ENCODE measurements at places on chromosomes 3 and 15.

DNA sequence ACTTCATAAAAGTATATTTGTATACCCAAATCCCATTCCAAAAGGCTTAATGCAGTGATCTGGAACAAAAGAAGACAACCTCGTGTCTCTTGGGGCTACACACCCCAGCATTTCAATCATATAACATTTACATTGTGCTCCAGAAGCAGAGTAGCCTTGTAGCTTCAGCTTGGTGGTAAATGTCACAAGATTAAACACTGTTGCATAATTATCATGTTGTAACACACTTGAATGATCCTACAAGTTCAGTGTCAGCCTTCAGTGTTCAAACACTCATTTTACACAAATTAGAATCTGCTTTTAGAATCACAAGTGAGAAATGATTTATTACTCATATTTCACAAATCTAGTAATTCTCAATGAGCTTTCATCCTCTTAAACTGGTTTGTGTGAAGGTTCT is 122.6 kb downstream of the CNTN3 start:
- DNase-seq = no peak

DNA sequence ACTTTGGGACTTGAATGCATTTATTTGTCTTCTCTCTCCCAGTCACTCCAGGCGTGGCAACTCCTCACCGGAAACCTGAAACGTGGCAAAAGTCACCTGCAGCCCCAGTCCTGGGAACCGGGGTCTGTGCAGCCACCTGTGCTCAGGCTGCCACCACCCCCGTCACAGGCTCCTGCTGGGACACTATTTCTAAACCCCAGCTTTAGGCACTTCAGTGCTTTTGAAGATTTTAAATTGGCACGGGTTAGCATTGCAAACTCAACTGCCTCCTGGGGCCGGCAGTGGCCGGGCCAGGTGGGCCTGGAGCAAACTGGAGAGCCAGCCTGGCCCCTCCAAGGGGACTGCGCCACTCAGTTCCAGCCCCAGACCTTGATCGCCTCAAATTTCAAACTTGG is 146.7 kb upstream of the IQSEC1 start:
- DNase-seq = no peak

DNA sequence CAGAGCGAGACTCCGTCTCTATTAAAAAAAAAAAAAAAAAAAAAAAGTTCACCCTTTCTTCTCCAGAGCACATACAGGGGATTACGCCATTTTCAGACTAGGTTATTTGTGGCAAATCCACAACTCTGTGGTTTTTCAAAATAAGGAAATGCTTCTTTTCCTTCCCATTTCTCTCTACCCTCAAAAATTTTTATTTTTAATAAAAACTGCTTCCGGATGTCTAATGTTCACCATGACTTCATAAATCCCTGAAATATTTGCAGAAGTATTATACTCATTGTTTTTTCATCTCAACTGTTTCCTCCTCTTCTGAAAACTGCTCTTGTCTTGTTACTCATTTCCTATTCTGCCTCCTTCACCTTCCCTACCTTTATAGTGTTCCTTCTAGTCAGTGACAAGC is 45.0 kb upstream of the SLC12A8 start:
- no peak for DNase-seq

GRCh38 chr3:168342946-168343850 is 247.5 kb upstream of the GOLIM4 start:
- no peak for DNase-seq

DNA sequence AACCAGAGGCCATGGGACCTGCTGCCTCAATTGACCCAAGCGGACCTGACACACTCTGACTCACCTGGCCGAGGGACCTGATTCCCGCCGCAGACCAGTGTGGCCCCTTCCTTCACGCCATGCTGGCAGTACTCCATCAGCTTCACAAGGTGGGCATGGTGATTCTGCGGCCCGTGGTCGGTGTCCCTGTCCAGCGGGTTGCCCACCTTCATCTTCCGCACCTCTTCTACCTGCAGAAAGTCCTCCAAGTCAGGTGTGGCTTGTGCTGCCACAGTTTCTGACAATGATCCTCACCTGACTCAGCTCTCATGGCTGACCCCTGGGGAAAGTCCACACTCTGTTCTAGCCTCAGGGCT is 25.9 kb upstream of the SLC41A3 start:
- DNase-seq = no peak

- no peak for DNase-seq
Measured at GRCh38 chr15:56805466-56806147, 72.3 kb upstream of the ZNF280D start.

Data from neural progenitor cell (in vitro differentiated cells).